ENCODE measurements at places on chromosomes 12 and 14.

DNA sequence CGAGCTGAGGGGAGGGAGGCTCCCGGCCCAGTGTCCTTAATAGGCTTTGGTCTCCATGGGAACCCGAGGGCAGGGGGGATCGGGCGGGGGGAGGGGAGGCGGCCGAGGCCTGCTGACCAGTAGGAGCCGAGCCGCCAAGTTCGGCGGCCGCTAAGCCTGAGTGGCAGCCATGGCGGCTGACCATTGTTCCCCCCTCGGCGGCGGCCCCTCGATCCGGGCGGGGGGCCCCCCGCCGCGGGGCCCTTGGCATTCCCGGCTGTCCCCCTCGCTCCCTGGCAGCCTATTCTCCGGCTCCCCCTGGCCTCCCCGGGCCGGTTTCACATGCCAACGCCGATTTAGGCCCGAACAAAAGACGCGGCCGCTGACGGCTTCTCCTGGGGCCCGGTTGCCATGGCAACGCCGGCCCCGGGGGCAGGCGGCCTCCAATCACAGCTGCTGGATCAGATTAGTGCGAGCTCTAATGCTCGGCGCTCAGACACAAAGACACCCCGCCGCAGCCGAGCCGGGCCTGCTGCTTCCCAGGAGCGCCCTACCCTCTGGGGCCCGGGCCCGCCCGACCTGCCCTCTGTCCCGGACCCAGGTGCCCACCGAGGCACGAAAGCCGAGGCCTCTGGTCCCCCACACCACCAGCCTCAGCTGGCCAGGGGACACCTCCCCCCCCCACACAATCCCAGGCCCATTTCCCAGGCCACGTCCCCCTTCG, 7.3 kb downstream of the MSI1 start:
- peak; percentile 15 for DNase-seq

- peak; percentile 7 for DNase-seq
Observed at GRCh38 chr14:73452341-73453186, 5.8 kb downstream of the NUMB start.

- no peak for DNase-seq
Observed at GRCh38 chr12:58487678-58488161, 432.6 kb downstream of the LRIG3 start.

- DNase-seq, result no peak
Observed at GRCh38 chr14:90627478-90627877, 188.8 kb downstream of the TTC7B start.
